ENCODE measurements at places on chromosomes 1 and 21.

- DNase-seq: no peak
Observed at GRCh38 chr1:31700468-31701090, 3.2 kb downstream of the COL16A1 start.

GRCh38 chr1:107785496-107786202, 179.3 kb downstream of the VAV3 start:
- no peak for DNase-seq

DNA sequence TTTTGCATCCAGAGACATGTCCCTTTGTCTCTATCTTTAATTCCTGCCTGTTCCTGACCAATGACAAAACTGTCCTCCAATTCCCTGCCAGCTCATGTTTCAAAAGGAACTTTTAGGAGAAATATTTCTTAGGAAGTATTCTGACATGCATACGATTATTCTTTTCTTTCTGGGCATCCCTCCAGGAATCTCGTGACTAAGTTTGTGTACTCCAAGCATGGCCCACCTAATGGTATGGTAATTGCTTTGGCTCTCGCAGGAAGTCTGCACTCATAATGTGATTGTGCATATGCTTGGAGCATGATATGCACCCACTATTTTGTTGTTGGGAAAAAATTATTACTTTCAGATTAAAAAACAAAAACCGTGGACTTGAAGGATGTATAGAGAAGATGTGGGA, 256.4 kb downstream of the PRDM2 start:
- peak; percentile 78 for DNase-seq

DNA sequence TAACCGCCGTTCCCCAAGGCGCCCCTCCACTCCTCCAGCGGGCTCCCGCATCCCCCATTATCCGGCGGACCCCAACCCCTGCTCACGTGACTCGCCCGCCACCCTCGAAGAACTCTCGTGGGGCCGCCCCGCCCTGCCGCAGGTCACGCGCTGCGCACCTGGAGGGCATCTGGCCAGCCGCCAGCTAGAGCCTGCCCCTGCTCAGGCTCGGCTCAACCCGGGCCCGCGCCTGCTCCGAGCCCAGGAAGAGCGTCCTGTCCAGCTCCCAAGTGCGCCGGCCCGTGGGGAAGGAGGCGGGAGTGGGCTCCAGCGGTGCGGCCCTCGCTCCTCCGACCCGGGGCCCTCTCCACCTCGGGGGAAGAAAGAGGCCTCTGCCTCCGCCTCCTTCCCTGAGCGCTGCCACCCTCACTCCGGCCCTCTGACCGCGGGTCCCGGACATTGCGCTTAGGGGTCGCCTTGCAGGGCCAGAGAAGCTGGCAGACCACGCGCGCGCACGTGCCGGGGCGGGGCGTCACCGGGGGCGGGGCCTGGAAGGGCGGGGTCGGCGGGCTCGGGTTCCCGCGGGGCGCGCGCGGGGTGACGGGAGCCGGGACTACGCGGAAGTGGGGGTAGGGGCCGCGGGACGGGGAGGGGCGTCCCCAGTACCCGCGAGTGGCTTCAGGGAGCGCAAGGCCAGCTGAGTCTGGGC, 28.4 kb downstream of the HMGN2 start:
- peak; percentile 64 for DNase-seq

GRCh38 chr1:61687901-61688300, 37.0 kb downstream of the TM2D1 start:
- DNase-seq: peak; percentile 64

DNA sequence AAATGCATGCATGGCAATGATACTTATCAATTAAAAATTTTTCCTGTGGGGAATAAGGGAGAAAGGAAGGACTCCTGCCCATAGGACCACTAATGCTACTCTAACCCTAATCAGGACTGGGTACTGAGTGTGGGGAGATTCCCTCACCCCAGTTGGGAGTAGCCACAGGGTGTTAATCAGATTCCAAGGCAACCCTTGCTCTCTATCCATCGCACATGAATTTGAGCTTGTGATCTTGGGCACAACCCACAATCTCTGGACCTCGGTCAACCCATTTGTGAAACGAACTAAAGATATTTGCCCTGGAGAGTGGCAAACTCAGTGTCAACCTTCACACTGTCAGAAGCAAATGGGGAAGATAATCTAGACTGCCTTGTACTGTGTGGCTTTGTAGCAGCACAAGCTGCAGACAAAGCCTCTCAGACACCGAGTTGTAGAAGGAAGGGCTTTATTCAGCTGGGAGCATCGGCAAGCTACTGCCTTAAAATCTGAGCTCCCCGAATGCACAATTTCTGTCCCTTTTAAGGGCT, 69.5 kb downstream of the SERINC2 start:
- DNase-seq: no peak

- peak; percentile 37 for DNase-seq
Observed at GRCh38 chr1:115469703-115470476, 131.8 kb upstream of the NGF start.

- peak; percentile 78 for DNase-seq
Observed at GRCh38 chr1:92960395-92961130, 699 bp downstream of the DIPK1A start.

- no peak for DNase-seq
Observed at GRCh38 chr1:211628417-211628816, 47.0 kb downstream of the NEK2 start.

- no peak for DNase-seq
Observed at GRCh38 chr1:51247499-51247898, 11.4 kb downstream of the RNF11 start.

DNA sequence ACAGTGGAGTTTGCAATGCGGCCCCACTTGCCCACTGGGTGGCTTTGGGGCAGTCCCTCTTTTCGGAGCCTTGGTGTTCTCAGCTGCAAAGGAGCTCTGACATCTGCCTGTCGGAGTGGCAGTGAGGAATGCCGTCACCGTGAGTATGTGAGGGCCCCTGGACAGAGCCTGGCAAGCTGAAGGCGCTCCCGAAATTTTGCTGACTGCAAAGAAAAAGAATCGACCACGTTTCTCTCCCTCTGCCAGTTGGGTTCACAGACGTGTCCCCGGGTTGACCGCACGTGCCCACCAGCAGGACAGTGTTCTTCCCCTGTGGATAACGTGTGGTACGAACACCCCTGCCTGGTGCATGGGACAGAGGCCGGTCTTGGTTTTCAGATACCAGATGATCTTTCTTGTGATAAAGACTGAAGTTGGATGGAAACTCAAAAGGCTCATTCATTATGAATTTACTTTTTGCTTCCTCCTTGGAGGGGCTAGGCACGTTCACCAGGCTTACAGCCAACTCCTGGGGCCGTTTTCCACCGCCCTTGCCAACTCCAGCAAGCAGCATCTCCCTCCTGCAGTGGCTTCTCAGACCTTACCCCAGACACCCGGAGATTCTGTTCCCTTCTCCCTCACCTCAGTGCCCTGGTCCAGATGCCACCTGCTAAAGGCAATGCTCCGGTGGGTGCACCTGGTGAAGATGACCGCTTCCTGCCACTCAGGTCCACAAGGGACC, 29.7 kb downstream of the ECE1 start:
- DNase-seq: no peak

DNA sequence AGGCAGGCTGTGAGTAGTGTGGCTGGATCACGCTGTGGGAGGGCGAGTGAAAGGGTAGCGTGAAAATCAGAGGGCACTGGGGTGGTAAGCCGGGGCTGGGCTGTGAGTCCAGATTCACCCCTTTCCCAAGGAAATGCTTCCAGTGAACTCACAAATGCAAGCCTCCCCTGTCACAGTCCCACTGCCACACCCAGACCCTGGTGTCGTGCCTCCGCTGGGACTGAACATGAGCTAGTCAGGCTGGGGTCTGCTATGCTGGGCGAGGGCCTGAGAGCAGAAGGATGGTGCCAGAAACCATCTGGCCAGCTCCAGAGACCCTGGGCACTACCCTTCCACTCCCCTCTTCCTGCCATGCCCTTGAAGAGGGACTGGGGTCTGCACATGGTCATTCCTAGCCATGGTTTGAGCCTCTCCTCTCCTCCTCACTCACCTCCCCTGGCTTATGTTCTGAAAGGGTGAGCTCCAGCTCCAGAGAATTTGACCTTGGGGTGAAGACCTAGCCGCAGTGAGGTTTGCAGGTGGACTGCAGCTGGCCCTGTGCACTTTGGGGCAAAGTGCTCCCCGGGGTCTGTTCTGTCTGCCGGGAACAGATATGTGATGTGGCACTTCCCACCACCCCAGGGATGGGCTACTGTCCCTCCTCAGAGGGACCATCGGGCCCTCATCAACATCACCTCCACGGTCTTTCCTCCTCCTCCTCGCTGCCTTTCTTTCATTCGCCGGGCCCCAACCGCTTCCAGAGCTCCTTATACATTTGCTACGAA, 365.6 kb downstream of the RPS6KC1 start:
- DNase-seq: no peak

- DNase-seq: no peak
Observed at GRCh38 chr1:2049718-2050431, at the start of gene PRKCZ. PRKCZ (plus strand) TSS chr1:2050411; CDS start chr1:2050631, 220 bp downstream.

DNA sequence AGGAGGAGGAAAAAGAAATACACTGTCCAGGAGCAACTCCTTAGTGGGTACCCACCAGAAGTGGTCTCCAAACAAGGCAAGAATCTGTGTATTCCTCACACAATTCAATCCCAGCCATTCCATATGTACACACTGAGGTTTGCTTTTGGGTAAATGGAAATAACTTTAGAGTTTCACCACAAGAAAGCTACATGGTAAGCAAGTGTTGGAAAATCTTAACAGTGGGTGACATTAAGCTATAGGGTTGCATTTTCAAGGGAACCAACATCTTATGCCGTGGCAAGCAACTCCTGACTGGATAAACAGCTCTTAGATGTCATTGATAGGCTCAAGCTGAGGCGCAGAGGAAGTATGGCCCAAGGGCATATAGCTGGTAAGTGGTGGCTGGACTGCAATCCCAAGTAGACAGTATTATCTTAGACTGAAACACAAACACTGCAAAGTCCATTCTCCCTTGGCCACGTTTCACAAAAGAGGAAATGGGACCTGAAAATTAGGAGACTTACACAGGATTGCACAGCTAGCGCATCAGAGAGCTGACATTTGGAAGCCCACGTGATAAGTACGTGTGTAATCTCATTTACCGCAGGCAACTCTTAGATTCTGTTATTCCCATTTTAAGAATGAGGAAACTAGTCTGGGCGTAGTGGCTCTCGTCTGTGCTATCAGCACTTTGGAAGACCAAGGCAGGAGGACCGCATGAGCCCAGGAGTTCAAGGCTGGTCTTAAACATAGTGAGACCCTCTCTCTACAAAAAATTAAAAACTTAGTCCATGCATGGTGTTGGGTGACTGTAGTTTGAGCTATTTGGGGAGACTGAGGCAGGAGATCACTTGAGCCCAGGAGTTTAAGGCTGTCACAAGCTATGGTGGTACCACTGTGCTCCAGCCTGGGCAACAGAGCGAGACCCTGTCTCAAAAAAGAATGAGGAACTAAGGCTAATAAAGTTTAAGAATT, 4.0 kb upstream of the BRWD1 start:
- DNase-seq: no peak

DNA sequence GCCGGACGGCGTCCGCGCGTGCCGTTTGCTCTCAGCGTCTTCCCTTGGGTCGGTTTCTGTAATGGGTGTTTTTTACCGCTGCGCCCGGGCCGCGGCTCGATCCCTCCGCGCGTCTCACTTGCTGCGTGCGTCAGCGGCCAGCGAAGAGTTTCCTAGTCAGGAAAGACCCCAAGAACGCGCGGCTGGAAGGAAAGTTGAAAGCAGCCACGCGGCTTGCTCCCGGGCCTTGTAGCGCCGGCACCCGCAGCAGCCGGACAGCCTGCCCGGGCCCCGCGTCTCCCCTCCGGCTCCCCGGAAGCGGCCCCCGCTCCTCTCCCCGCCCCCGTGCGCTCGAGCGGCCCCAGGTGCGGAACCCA, 159.8 kb downstream of the RUNX1 start:
- peak; percentile 80 for DNase-seq

DNA sequence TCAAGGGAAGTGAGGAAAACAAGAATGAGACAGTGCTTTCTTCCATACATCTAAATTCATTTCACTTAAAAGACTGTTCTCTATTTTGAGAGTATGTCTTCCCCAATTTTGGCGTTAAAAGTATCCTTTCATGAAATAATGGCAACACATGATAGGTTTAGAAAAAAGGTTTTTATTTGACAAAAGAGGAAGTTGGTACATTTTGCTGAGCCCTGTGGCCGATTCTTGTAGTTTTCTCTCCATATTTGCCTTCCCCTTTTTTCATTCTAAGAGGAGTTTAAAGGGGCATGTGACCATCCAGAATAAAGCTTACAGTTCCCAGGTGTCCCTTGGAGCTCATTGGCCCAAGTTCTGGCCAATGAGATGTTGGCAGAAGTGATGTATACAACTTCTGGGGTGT, 140.4 kb upstream of the KCNE2 start:
- no peak for DNase-seq

GRCh38 chr21:18285379-18285778, 40.7 kb downstream of the CHODL start:
- no peak for DNase-seq

GRCh38 chr1:207810606-207811295, 58.9 kb downstream of the CD46 start:
- DNase-seq: no peak

- peak; percentile 58 for DNase-seq
Observed at GRCh38 chr1:165595246-165595938, 35.6 kb upstream of the MGST3 start.

- DNase-seq: peak; percentile 12
Observed at GRCh38 chr1:11337580-11338073, 64.6 kb downstream of the UBIAD1 start.

GRCh38 chr1:54284781-54285529, 85.0 kb downstream of the MRPL37 start:
- no peak for DNase-seq

GRCh38 chr1:227782226-227782625, 33.2 kb upstream of the PRSS38 start:
- DNase-seq: no peak

DNA sequence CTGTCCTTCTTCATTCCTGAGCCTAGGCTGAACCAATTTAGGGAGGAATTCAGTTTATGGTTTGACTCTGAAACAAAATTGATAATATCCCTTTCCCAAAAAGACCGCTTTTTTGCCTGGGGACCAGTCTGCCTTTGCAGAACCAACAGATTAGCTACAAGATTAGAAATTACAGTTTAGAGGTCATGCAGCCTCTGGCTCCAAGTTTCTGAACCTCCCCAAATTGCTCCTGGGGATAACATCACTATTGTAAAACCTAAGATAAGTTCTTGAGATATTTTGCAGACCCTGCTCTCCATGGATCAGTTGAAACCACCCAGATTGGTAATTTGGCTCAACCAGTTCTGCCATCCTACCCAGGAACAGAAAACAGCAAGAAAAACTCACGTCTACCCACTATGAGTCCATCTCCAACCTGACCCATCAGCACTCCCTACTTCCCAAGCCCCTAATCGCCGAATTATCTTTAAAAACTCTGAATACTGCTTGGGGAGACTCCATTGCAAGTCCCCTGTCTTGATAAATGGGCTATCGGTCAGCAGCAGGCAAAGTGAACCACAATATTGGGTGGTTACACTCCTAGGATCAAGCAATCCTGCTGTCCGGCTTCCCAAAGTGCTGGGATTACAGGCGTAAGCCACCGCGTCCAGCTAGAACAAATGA, 605 bp upstream of the RABGGTB start:
- DNase-seq: no peak
